GM13976 (cell line): ENCODE measurements at places on chromosomes 4 and X.
A peak's percentile ranks its signal among the peaks of the same experiment; 100 is the strongest.

GRCh38 chr4:18366892-18367291 is 345.3 kb upstream of the LCORL start:
- DNase-seq: no peak

- no peak for DNase-seq
Observed at GRCh38 chr4:18056030-18056429, 34.5 kb upstream of the LCORL start.

DNA sequence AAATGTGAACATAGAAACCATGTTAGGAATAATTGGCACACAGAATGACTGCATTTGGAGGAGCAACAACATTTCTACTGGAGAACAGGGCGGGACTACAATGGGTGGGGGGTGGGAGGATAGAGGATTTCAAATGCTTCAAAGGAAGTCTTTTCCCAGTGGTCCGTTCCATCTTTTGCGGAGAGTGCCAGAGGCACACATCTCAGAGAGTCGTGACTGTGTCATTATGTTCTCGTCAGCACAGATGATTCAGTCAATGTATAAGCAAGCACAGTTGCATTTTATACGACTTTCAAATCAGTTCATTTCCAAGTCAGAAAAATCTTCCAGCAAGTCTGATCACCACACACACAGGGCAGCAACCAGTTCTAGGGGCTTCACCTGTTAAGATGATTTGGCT is 22.7 kb upstream of the GPR50 start:
- DNase-seq: no peak

DNA sequence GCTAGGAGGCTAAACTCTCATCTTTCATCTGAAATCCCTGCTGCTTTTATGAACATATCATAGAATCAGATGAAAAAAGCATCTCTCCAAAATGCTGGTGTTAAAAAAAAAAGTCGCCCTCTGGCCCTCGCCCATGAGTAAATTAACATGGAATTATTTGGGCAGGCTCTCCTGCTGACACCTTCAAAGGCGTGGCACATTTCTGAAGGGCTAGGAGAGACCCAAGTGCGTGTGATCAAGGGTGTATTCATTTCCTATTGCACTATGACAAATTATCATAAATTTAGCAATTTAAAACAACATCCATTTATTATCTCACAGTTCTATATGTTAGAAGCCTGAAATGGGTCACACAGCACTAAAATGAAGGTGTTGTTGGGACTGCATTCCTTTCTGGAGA is 5.1 kb downstream of the ANXA3 start:
- DNase-seq: no peak

GRCh38 chrX:94524867-94525266 is 850.9 kb downstream of the FAM133A start:
- no peak for DNase-seq

DNA sequence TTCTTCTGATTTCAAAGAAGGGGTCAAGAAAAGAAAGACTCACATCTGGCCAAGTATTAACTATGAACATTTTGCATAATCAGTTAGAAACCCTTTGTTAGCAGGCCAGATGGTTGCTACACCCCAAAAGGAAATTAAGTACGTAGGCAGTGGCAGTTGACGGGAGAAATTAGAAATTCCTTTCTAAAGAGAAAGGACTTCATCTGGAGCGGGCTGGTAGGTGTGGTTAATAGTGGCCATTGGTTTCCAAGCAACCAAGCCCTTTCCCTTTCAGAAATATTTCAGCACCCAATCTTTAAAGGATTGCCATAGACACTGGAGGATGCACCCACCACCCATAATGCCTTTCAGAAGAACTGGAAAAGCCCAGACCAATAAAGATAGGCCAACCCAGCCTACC is 235.7 kb upstream of the LDB2 start:
- DNase-seq: no peak

DNA sequence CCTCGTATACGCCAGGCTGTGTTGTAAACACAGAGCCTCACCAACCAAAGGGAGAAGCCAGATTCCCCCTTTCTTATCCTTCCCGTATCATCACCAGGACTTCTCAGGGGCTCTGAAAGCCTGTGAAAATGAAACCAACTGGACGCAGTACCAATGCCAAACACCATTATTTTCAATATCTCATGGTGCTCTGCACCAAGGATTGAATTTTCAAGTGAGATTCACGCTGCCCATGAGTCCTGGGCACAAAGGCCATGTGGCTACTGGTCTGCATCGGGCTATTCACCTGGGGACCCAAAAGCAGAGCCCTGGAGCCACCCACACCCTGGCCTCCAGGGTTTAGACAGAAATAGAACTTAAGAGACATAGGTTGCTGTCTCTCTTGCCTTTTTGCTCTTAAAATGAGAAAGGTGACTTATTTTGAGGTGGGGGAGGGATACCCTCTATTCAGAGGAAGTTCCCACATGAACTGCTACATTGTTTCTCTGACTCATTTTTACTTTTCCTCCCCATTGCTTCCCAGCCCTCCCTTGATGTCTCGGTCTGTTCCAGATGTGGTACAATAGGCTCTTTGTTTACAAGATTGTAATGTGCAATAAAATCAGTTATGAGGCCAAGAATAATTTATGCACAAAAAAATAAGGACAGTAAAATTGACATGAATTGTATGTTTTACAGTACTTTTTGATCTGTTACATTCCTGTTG is 55.4 kb downstream of the MAML3 start:
- DNase-seq: no peak

- no peak for DNase-seq
Observed at GRCh38 chrX:77143907-77144306, 303.3 kb upstream of the FGF16 start.

DNA sequence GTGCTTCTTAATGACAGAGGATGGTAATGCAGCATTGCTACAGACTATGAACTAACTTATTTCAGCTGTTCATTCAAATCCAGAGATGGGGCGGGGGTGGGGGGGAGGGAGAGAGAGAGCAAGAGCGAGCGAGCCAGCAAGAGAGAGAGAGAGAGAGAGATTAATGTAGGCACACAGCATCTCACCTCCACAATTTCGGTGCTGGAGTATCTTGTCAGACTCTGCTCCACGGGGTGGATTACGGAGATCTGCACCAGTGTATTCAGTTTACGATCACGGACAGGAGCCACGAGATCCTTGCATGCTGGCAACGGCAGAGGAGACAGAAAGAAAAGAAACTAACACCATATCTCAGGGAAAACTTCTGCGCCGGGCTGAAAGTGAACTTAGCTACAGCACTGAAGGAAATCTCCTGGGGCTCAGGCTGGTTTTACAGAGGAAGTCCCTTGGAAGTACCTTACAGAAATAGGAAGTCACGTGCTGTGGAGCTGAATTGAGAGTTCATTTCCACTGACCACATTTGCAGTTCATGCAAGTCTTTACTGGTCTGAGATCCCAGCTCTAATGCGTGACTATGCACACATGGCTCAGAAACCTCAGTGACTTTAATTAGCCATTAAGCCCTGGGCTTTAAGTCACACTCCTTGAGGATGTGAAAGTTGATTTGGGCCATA is 440.9 kb downstream of the INPP4B start:
- no peak for DNase-seq

DNA sequence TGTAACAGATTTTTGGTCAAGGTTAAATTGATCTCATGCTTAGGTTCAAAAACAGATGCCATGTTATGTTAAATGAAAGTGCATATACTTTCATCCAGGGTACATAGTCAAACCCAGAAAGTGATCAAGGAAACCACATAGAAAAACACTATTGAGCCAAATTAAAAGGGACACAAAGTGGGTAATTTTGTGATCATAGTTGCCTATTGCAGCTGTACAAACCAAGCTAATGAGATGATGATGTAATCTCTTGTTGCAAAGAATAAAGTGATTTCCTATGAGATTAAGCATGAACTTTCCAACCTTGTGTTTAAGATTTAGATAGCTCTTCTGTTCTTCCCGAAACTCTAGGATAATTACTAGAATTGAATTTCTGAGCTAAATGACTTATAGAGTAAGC is 20.2 kb upstream of the LIMCH1 start:
- no peak for DNase-seq

DNA sequence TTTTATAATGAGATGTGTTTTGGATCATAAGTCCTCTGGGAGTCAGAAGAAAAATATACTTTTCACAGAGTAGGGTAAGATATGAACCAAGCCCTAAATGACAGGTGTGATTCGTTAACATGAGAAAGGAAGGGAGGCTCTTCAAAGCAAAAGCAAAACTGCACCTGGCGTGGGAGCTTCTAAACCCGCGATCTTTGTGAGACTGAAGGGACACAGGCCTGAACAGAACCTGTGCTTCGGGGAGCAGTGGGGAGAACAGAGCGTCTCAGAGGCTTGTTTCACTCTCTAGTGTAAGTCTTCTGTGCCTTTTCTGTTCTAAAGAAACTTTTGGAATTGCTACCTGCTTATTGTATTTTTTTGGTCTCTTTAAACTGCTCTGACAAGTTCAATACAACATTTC is 30.2 kb upstream of the CYP4V2 start:
- peak; percentile 84 for DNase-seq

GRCh38 chr4:182219411-182220056 is 23.7 kb upstream of the TENM3 start:
- DNase-seq: no peak

GRCh38 chrX:38081909-38082308 is 75.6 kb downstream of the SYTL5 start:
- no peak for DNase-seq

- no peak for DNase-seq
Observed at GRCh38 chr4:127631420-127631819, 1.3 kb upstream of the INTU start.

DNA sequence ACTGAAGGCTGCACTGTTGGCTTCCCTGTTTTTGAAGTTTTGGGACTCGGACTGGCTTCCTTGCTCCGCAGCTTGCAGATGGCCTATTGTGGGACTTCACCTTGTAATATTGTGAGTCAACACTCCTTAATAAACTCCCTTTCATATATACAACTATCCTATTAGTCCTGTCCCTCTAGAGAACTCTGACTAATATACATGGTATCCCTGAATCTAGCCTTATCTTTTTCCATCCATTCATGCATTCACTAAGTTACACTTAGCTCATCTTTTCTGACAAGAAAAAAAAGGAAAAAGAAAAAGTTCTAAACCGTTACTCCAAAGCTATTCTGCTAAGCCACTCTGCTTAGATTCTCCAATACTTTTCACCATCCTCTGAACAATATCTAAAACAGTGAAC is 1260.2 kb upstream of the PCDH7 start:
- DNase-seq: no peak

DNA sequence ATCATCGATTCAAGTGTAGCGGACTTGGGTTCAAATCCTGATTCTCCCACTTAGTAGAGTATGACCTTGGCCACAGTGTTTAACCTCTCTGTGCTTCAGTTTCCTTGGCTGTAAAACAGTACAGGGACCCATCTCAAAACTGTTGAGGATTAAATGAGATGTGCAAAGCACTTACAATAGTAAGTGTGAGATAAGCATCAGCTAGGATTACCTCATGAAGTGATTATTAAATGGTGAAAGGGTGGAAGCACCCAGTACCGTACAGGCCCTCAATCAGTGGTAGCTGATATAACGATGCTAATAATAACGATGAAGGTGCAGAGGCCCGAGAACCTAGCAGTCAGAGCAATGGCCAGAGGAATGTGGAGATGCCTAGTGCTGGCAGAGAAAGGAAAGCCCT is 45.1 kb downstream of the PRPS1 start:
- no peak for DNase-seq

DNA sequence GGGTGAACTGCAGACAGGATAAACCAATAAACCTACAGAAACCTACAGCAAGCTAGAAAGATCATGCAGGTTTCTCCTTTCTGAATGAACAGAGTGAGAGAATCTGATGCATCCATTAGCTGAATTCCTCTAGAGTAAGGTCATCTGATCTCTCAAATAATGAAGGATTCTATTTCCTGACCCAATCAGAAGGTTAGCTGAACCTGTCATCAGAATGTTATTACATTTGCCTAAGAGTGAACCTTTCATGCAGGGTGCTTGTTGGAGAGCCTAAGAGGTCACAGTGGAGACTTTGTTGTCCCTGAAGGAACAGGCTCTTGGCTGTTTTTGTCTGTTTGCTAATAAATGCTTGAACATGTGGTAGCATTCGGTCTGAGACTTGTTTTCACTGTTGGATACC is 24.0 kb downstream of the MEPE start:
- DNase-seq: no peak

- no peak for DNase-seq
Observed at GRCh38 chr4:135282676-135283075, 1081.1 kb upstream of the PABPC4L start.

DNA sequence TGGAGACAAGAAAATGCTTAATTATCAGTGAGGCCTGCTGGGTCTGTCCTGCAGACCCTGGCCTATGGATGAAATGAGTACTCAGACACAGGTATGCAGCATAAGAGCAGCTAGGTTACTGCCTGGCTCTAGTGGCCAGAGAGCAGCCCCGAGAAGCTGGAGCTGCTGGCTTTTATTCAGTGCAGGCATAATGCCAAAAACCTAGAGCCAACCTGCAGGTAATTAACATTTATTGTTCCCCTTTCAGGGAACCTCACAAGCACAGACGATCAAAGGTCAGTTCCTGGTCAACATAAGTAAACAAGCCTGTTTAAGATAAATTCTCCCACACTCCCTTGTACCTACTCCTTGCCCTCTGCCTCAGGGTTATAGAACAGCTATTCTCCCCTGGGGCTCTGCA is 13.3 kb downstream of the IDS start:
- no peak for DNase-seq

GRCh38 chr4:99724067-99724466 is 66.4 kb upstream of the C4orf54 start:
- DNase-seq: no peak

DNA sequence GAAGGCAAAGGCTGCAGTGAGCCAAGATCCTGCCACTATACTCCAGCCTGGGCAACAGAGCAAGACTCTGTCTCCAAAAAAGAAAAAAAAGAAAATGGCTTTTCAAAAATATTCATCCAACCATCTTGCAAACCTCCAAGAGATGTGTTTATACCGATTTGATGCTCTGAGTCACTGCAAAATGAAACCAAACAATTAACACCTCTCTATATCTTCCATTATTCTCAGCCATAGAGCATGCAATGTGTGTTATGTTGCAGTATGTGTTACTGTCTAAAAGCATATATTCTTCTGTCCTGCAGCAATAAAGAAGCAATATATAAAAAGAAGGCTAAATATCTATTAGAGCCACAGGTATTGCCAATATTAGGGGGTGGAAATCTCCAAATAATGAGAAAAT is 51.4 kb downstream of the ARAP2 start:
- DNase-seq: no peak

- no peak for DNase-seq
Observed at GRCh38 chr4:81606801-81607501, 135.2 kb upstream of the RASGEF1B start.

- no peak for DNase-seq
Observed at GRCh38 chrX:120725874-120726273, 96.0 kb upstream of the C1GALT1C1 start.

- DNase-seq: no peak
Observed at GRCh38 chr4:169040559-169041261, 30.7 kb upstream of the CBR4 start.

- DNase-seq: no peak
Observed at GRCh38 chr4:153433754-153434105, 32.4 kb upstream of the TMEM131L start.

GRCh38 chrX:10095698-10096432 is 60.9 kb upstream of the CLCN4 start:
- DNase-seq: no peak

- DNase-seq: no peak
Observed at GRCh38 chr4:106140601-106141000, 175.4 kb downstream of the TBCK start.

- DNase-seq: no peak
Observed at GRCh38 chr4:165439981-165440380, 61.2 kb downstream of the CPE start.
